Activated CD8-positive, alpha-beta memory T cell treated with anti-CD3 and anti-CD28 coated beads for 1 hour (primary cell): ENCODE measurements at places on chromosomes 12 and 14.

DNA sequence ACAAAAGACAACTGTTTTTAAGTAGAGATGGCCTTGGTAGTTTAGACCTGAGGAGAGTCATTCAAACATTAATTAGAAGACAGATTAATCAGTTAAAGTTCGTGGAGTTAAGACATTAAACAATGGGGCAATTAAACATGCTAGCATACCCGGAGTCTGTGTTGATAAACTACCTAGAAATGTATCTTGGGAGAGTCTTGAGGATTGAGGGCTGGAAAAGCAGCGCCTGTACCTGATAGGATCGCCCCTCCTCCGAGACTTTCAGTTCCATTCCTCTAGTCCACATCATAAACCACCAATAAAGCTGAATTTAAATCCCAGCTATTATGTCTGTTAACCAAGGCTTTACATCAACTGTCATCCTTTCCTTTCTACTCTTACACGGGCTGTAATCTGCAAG lies 1.0 kb upstream of the KRAS start:
- no peak for DNase-seq

DNA sequence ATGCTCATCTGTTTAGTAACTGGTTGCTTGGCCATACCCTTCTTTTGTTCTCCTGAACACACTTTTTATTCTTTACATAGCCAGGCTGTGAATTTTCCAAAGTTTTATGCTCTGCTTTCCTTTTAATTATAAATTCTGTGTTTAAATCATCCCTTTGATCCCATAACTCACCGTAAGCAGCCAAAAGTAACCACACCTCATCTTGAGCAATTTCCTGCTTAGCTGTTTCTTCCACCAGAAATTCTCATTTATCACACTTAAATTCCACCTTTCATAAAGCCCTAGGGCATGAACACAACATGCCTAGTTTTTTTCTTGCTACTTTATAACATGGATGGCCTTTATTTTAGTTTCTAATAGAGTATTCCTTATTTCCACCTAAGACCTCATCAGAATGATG lies 510.7 kb downstream of the C12orf50 start:
- DNase-seq = no peak

GRCh38 chr12:44677724-44678123 lies 198.4 kb downstream of the NELL2 start:
- no peak for DNase-seq

DNA sequence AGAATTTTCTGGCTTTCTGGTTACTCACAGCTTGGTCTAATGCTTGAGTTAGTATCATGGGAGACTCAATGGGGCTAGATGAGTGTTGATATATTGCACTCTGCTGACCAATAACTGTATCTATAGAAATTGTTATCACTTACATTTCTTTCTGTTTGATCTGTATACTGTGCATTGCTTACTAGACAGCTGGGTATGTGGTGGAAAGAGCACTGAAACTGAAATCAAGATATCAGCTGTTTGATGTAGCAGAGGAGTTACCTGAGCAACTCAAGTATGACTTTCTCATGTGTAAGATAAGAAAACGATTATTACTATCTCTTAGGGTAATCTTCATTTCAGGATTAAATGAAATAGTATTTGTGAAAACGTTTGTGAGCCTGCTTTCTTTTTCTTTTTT lies 183.0 kb downstream of the SLC15A5 start:
- no peak for DNase-seq

DNA sequence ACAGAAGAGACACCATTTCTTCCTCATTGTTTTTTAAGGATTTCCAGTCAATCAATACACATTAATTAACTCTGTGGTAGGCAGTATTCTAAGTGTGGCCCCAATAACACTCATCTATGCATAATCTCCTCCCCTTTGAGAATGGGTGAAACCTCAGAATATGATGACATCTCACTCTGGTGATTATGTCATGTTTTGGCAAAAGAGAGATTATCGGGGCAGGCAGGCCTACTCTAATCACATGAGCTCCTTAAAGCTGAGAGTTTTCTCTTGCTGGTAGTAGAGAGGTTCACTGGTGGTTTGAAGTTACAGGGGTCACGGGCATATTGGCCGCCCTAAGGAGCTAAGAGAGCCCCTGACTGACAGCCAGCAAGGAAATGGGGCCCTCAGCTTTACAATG lies 7.1 kb upstream of the LGMN start:
- no peak for DNase-seq

GRCh38 chr12:98002887-98003493 lies 512.4 kb upstream of the TMPO start:
- no peak for DNase-seq

- DNase-seq = no peak
These were observed 10.0 kb upstream of the SNRPF start for GRCh38 chr12:95848575-95849388.

- DNase-seq = no peak
These were observed 334.0 kb upstream of the NAV3 start for GRCh38 chr12:77496714-77497113.

- DNase-seq = no peak
These were observed 36.8 kb upstream of the PIWIL1 start for GRCh38 chr12:130300737-130301535.

DNA sequence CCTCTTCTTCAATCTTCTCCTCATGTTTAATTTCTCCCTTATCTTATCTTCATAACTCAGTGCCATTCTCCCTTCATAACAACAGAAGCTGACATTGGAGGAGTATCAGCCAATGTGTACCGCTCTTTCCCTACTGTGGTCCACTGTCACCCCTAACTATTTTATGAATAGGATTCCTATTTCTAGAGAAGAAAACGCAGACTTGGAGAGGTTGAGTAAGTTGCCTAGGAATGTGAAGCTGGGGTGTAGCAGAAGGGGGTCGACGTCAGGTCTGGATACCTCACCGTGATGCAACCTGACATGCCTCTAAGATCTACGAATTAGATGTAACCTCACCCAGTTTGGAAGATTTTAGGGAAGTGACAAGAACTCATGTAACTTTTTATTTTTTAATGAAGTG lies 17.1 kb downstream of the LMO3 start:
- DNase-seq = no peak

GRCh38 chr14:26261368-26262122 lies 336.3 kb downstream of the NOVA1 start:
- DNase-seq = no peak

GRCh38 chr12:129871991-129872972 lies 31.5 kb downstream of the TMEM132D start:
- DNase-seq = no peak

DNA sequence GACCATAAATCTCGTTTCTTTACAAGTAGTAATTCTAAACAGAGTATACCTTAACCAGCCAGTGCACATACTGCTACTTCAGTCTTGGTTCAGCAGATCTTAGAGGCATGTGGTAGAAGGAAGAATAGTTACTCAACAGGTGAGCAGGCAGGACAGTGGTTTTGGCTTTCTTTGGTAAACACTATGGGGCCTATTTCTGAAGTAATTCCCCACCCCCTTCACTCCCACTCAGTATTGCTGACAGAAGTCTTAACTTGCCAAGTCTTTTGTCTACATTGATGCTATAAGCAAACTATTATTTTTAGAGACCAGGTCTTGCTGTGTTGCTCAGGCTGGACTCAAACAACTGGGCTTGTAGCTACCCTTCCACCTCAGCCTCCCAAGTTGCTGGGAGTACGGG lies 68.5 kb downstream of the FBXO34 start:
- DNase-seq = no peak

GRCh38 chr12:28884904-28885679 lies 264.0 kb upstream of the FAR2 start:
- no peak for DNase-seq
